Upper lobe of right lung (tissue), 1 donor: ENCODE measurements at places on chromosomes 1 and 21.
A peak's percentile ranks its signal among the peaks of the same experiment; 100 is the strongest.

DNA sequence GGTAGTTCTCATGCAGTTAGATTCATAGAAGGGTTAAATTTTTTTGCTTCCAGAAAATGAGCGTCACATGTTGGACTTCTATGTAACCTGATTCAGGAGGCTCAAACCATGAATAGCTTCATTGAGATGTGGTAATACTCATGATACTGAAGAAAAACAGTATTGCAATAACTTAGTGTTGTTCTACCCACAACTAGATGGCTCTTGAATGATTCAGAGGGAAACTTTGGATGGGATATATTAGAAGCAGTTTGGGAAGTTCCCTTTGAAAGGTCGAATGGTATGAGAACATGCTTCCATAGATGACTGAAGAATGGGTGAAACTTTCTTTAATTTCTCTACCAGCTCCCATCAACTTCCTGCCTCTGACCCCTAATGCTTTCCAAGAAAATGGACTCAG is 211.7 kb upstream of the PTGFR start:
- no peak for DNase-seq

- no peak for DNase-seq
Observed at GRCh38 chr21:35476621-35477395, 427.7 kb upstream of the RUNX1 start.

GRCh38 chr1:213652109-213652508 is 335.7 kb upstream of the PROX1 start:
- no peak for DNase-seq

GRCh38 chr1:27099587-27100334 is 55.2 kb downstream of the SLC9A1 start:
- peak; percentile 78 for DNase-seq

DNA sequence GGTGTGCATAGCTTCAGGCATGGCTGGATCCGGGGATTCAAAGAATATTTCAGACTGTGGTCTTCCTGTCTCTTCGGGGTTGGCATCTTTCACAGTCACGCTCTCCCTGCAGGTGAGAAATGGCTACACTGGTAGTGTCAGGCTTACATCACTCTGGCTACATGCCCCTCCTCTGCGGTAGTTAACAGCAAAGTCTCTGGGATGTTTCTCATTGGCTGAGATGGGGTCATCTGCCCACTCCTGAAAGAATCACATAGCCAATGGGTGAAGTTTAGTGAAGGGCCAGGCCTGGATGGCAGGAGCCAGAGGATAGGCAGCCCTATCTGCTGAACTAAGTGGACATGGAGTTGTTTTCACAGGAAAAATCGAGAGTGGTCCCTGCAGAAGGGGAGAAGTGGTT is 356.5 kb downstream of the MATN1 start:
- DNase-seq: no peak

DNA sequence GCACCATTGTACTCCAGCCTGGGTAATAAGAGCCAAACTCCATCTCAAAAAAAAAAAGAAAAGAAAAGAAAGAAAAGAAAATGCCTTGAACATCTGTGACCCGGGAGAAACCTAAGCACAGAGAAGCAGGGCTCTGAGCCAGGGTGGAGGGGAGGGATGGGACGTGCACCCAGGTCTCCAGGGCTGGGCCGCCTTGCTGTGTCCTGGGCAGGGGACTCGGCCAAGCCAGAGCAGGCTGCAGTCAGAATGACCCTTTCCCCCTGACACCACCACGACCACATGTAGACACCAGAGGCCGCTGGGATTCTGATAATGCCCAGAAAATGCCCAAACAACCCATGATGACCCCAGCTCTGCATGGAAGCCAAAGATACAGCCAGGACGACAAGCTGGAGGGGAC is 17.8 kb downstream of the CHD5 start:
- no peak for DNase-seq

GRCh38 chr1:31787261-31787660 is 23.1 kb upstream of the ADGRB2 start:
- peak; percentile 48 for DNase-seq

DNA sequence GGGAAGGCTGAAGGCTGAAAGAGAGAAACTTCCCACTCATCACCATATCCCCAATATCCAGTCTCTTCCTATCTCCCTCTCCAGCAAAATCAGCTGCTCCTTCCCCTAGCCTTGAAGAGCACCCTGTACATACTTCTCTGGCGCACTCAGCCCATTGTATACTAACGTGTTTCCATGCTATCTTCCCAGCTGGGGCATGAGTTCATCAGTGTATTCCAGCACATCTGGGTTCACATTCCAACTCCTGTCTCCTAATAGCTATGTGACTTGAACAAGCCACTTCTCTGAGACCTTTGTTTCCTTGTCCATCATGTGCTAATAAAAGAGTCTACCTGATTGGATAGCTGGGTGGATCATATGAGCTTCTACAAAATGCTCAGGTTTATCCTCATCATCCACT is 51.1 kb upstream of the OLIG2 start:
- no peak for DNase-seq
